ENCODE measurements at places on chromosomes 6 and 20. TPM values are rescaled to one million over a fixed set of nuclear protein-coding genes. Genes with fewer than 3 reads are reported as not detected.

- H3K36me3 ChIP-seq = no peaks in the 10 kb centered on the region
- H3K4me1 ChIP-seq = no peaks in the 10 kb centered on the region
- no peak overlapping the region for H3K27ac ChIP-seq
- no peaks in the 10 kb centered on the region for H3K27me3 ChIP-seq
- H3K4me3 ChIP-seq = no peak overlapping the region
- DNase-seq = no peak
These were observed 194.2 kb downstream of the TBXT start for GRCh38 chr6:165973473-165973872.

DNA sequence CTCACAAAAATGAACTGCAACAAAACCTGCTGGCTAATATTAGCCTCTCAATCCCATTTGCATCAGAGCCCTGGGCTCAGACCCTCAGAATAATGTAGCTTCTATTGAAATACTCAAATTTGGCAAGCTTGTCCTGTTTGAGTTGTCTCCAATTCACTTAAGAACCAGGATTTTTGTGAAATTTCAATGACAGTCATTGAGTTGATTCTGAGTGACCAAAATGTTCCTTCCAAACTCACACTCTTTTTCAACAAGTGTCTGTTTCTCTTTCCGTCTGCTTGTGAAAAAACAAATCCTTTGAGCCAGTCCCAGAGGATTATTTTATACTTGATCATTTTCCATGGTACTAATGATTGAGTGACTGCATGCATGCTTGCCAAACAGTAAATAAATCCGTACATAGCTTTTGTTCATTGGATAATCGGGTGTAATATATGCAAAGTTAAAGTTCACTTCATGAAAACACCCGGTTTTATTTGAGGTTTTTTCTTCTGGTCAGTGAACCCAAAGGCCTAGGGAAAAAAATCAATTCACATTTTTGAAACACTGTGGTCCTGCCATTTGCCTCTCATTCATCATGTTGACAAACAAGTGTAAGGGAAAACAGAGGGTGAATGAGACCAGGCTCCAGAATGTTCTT, 16.4 kb upstream of the SLC22A2 start:
- DNase-seq = no peak
- no peak overlapping the region for H3K27ac ChIP-seq
- no peaks in the 10 kb centered on the region for H3K36me3 ChIP-seq
- H3K27me3 ChIP-seq = peaks cover 5% of the 10 kb centered on the region
- H3K4me1 ChIP-seq = no peaks in the 10 kb centered on the region

DNA sequence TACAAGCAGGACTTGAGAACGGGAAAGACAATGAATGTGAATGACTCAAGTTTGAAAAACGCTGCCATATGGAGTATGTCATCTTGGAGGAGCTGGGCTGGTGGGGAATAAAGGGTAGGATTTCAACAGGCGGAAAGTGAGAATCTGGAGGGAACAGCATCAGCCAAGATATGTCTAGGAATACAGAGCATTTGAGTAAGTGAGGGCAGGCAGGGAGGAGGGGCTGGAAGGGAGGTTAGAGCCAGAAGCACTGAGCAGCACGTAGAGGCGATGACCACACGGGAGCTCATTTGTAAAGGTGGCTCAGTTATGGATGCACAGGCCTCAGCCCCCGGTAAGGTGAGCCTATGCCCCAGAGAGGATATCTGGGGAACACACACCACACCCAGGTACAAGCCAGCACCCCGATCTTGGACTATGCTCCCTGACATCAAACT, 115.1 kb downstream of the ZMYND8 start:
- no peak overlapping the region for H3K27ac ChIP-seq
- H3K36me3 ChIP-seq = peaks cover 31% of the 10 kb centered on the region
- DNase-seq = no peak
- H3K27me3 ChIP-seq = no peaks in the 10 kb centered on the region
- H3K4me1 ChIP-seq = no peaks in the 10 kb centered on the region
- no peak overlapping the region for H3K4me3 ChIP-seq

PDSS2 gene
- total RNA-seq = 14.8 TPM

DNA sequence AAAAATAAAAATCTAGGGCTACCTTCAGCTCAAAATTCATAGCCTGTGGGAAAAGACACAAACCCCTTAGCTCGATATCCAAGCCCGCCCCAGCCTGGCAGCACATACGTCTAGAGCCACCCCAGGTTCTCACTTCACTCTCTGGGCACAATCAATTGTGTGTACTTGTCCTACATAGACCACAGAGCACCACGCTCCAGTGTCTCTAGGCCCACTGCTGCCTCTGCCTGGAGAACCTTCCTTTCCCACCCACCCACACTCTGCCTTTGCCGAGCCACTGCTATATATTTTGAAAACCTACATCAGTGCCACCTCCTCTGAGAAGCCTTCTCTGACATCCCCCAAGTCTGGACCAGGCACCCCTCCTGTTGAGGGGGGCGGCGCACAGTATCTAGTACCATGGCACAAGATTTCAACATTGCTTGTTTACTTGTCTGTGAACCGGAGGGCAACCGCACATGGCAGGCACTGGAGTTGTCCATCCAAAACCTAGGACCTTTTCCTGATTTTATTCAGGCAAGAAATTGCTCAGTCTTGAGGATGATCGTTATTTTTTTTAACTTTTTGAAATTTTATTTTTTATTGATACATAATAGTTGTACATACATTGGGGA, 141.5 kb downstream of the UNC5CL start:
- DNase-seq = no peak
- H3K4me3 ChIP-seq = no peak overlapping the region
- H3K27ac ChIP-seq = no peak overlapping the region
- peaks cover 7% of the 10 kb centered on the region for H3K27me3 ChIP-seq

- H3K27ac ChIP-seq = peak overlapping the region; percentile 65
- peak; percentile 38 for DNase-seq
- H3K27me3 ChIP-seq = no peaks in the 10 kb centered on the region
- peak overlapping the region; percentile 24 for H3K4me3 ChIP-seq
These were observed 23.6 kb downstream of the BCL2L1 start for GRCh38 chr20:31698803-31699718.

GRCh38 chr20:64057628-64058498, 5.1 kb upstream of the TCEA2 start:
- peak overlapping the region; percentile 76 for H3K4me3 ChIP-seq
- peaks cover 13% of the 10 kb centered on the region for H3K4me1 ChIP-seq
- peaks cover 11% of the 10 kb centered on the region for H3K27me3 ChIP-seq
- no peaks in the 10 kb centered on the region for H3K36me3 ChIP-seq
- peak; percentile 91 for DNase-seq

DDO gene
- total RNA-seq = not detected

DNA sequence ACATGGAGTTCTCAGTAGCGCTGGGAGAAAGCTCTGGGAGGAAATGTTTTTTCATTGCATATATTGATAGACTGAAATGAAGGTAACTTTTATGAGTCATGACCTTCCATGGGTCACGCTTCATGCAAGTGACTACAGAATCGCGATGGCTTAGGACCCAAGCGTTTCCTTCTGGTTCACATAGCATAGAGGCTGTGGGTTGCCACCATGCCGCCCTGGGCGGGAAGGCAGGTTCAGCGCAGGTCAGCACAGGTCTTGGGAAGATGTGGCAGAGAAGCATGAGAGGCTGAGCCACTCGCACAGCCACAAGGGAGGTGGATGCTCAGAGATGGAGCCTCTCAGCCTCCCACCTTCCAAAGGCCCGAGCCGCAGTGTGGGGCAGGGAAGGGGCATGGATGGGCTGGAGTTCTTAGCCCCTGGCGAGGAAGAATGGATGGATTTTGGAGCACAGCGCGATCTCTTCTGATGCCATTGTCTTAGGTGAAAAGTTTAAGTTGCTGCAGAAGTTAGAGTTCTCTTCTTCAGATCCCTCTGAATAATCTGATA, 219.5 kb downstream of the SMOC2 start:
- H3K4me3 ChIP-seq = no peak overlapping the region
- H3K27me3 ChIP-seq = peaks cover 4% of the 10 kb centered on the region
- no peak for DNase-seq
- no peaks in the 10 kb centered on the region for H3K36me3 ChIP-seq
- H3K27ac ChIP-seq = no peak overlapping the region
- H3K4me1 ChIP-seq = no peaks in the 10 kb centered on the region

FBXL4 gene
- total RNA-seq = 17.5 TPM

All from activated CD8-positive, alpha-beta T cell treated with anti-CD3 and anti-CD28 coated beads for 36 hours (primary cell).